ENCODE measurements at places on chromosomes 6 and 20.
A peak's percentile ranks its signal among the peaks of the same experiment; 100 is the strongest.

GRCh38 chr6:44264154-44265006 is 971 bp downstream of the NFKBIE start:
- DNase-seq, result no peak

DNA sequence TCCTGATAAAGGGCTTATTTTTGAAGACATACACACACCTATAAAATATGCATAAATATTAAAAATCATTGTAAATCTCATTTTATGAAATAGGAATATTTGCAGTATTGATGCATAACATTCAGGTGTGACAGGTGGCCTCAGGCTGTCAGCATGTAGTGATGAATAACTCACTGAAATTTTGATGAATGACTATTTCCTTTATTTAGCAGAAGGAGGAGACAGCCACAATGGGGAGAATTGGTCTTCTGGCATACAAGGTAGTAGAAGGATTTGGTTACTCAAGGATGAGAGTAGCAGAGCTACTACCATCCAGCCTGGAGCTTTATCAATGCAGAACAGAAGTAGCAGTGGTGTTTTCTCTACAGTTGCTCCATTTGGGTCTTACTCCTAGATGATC is 47.2 kb downstream of the RGS17 start:
- DNase-seq, result no peak

DNA sequence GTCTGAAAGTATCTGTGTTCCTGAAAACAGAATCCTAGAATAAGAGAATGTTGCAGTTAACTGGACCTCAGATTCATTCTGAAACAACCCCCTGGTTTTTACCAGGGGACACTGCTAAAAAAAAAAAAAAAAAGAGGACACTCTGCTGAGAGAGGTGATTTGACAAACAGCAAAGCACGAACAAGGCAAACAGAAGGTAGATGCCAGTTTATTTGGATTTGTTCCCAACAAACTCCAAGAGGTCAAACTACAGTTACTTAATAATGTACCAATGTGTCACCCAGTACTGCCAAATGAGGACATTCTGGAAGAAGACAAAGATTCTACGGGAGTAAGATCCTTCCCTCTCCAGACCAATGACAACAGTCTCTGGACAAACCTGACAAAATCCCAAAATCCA is 40.6 kb upstream of the SLC22A16 start:
- no peak for DNase-seq

- no peak for DNase-seq
Observed at GRCh38 chr6:107075951-107076381, 39.3 kb downstream of the BEND3 start.

- no peak for DNase-seq
Observed at GRCh38 chr6:16228709-16229665, 9.4 kb upstream of the GMPR start.

DNA sequence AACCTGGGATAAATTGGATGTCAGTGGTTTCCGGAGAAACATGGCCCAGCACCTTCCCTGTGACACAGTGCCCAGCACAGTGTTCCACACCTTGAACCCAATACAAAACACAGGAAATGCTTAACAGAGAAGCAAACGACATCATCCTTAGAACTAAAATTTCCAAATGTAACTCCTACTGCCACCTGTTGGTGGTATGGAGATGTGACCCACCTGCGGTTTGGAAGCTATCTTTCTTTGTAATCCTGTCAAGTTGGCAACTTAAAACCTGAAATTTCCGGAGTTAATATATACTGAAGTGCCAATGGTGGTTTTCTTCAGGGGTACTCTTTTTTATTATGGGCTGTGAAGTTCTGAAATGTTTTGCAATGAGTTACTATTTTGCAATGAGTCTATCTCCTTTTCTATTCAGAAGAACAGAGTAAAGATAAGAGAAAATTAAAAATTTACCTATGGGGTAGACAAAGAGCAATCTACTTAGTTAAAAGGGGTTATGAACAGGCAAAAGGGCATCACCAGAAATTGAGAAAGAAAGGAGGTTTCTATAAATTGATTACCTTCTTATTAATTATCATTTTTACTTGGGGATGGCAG is 658.8 kb downstream of the PTPRT start:
- DNase-seq, result no peak

GRCh38 chr6:3226481-3227362 is 731 bp downstream of the TUBB2B start:
- DNase-seq, result no peak

- DNase-seq, result no peak
Observed at GRCh38 chr6:117008618-117009017, 131.6 kb downstream of the RFX6 start.

DNA sequence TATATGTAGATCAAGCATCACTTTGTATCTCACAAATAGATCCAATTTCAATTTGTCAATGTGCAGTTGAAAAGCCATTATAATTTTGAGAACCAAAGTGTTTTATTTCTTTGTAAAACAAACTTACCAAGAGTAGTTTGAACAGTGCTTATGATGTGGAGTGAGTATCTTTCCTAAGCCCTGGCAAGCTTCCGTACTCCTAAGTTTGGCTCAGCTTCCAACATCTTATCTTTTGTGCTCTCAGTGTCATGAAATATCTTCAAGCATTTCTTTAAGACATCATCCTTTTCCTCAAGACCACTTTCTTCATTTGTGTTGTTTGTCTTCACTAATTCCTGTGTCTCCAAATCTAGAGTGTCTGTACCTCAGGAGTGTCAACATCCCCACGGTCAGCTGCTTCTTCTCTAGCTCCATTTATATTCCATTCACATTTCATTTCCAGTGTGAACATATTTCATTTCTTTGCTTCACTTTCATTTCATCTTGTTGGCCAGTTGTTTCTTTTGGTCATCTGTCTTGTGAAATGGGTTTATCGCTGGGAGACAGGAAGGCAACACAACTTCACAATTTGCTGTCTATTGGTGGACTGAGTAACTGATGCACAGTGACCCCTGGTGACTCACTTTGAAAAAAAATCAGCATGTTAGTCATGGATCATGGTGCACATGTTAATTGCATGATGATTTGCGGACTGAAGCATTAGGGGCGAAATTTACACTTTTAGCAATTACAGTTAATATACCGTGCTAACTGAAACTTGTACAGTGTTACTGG is 36.9 kb downstream of the SLC24A3 start:
- no peak for DNase-seq

- DNase-seq, result no peak
Observed at GRCh38 chr6:29968130-29968529, 25.8 kb downstream of the HLA-A start.

GRCh38 chr20:63957004-63957689 is 931 bp upstream of the UCKL1 start:
- peak; percentile 67 for DNase-seq

GRCh38 chr6:154738551-154738961 is 5.3 kb downstream of the SCAF8 start:
- DNase-seq, result no peak

- no peak for DNase-seq
Observed at GRCh38 chr20:50746138-50746940, 15.0 kb downstream of the PARD6B start.

DNA sequence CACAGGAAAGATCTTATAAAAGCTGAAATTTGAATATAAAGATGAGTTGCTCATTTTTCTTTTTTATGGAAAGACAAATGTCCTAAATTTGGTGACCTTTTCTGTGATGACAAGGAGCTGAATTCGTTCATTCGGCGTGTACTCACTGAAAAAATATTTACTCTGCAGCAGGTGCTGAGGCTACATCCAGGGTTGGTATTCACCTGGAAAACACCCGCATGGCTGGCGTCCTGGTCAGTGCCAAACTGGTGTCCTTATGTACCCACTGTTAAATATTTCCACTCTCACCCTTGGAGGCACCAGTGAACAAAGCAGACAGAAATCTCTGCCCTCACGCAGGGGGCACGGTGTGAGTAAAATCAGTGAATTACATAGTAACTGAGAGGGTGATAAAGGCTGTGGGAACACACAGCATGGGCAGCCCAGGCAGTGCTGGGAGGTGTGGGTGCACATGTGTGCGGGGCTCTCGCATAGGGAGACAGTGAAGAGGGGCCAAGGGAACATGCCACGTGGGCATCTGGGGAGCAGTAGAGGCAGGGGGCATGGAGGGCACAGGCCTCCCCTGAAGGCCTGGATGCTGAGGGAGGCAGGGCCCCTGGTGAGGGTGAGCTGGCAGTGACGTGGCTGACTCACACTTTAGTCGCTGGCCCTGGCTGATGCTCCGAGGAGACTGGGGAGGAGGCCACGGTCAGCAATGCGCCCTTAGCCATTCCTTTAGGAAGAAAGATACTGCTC is 89.7 kb downstream of the INSM1 start:
- no peak for DNase-seq

DNA sequence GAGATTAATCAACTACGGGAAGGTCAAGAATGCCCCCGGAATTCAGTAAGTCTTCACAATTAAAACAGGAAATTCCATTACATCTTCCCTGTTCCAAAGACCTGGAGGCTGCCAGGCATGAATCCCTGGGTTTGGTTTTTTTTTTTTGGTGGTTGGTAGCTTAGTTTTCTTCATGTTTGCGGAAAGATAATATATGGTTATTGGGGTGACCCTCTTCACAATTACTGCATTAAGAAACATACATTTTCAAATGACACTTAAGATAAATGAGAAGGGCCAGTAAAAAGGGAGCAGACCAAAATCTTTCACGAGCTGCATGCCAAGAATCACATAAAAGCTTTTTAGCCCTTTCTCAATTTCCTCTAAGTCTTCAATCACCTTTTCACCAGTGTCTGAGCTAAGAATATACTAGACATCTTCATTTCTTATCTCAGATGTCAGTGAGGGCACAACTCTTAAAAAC is 64.0 kb downstream of the KIF13A start:
- DNase-seq, result no peak

DNA sequence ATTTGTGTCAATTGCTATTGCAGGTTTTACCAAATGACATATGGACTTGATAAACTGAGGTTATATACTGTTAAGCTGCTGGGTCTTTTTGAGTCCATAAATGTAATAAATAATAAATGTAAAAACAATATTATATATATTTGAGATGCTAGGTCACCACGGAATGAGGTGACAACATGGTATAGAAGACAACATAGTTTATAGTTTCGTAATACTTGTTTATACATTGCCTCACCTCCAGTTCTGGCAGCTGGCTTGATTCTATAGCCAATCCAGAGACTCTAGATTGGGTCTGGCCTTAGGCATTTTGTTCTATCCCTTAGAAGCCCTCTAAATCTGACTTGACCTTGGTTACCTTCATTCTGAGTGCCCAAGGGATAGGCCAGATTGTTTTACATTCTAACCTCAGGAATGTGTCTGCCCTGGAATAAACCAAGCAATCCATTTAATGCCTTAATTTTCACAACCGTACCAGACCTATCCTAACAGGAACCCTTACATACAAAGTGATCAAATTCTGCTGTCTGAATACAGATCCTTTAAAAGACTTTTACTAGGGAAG is 61.5 kb upstream of the STXBP5 start:
- DNase-seq, result no peak

GRCh38 chr20:44819936-44820335 is 9.6 kb upstream of the RIMS4 start:
- no peak for DNase-seq

- no peak for DNase-seq
Observed at GRCh38 chr6:150212778-150213177, 69.9 kb downstream of the PPP1R14C start.

DNA sequence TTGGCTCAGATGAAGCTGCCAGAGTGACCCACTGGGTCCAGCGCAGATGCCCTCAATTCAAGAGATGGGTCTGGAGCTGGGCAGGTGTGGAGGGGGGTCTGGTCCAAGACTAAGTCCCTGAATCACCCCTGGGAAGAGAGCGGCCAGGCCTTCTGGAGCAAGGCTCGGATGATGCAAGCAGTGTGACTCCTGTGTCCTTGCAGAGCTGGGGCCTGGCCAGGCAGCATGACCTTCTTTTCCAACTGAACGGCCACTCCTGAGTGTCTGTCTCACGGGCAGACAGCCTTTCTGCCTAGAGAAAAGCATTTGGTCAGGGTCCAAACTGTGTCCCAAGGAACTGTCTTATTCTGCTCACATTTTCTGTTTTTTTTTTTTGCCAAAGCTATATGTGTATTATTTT is 42.6 kb upstream of the FNDC1 start:
- DNase-seq, result no peak

DNA sequence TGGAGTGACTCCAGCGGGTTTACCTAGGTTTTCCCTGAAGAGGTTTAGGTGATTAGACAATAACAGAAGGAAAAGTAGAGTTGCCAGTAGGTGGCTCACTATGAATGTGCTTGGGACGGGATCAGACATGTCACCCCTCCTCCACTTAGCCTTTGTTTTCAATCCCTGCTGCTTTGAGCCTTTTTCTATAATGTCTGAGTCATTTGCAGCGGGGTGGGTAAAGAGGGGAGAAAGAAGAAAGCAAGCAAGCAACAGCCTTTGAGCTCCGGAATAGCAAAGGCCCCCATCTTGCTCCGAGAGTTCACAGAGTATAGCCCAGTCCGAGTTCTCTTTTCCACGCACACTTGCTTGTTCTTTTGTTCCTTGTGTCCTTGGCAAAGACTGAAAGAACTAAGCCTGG is 129.1 kb downstream of the PACRG start:
- DNase-seq, result no peak

- no peak for DNase-seq
Observed at GRCh38 chr6:17450397-17450796, 57.0 kb downstream of the CAP2 start.

DNA sequence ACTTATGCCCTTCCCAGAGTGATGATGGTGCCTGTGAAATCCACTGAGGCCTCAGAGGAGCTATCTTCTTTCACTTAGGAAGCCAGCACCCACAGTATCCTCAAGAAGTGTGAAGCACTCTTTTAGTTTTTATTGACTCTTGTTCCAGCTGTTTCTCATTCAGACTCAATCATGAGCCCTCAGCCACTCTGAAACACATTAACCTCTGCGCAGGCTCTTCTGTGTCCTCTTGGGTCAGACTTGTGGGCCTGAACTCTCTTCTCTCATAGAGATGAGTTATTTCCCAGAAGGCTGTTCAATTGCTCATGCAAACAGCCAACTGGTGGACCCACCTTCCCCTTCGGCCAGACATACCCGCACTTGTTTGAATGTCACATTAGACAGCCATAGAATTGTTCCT is 27.8 kb upstream of the PREP start:
- no peak for DNase-seq

GRCh38 chr6:32854376-32855178 is 585 bp downstream of the PSMB9 start:
- peak; percentile 73 for DNase-seq

DNA sequence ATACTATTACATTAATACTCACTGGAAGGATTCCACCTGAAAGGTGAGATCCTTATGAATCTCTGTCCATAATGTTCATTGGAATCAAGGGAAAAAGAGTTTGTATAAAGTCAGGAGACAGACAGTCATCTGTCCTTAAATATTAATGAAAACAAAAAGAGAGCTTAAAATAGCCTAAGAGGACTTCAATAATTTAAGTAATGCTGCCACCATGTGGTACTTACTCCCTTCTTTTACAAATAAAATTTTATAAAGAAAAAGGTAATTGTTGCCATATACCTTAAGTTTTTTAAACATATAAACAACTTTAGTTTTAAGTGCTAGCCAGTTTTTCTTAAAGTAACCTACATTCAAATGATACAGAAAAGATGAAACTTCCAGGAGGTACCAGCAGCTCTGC is 5.1 kb downstream of the BLOC1S5 start:
- no peak for DNase-seq

GRCh38 chr6:40509086-40509485 is 78.1 kb downstream of the LRFN2 start:
- DNase-seq, result no peak

Data from stimulated activated CD4-positive, alpha-beta T cell treated with anti-CD3 and anti-CD28 coated beads, Interleukin-2, amount 100 ng/mL, for 4 hours (primary cell).